ENCODE measurements at places on chromosomes 6 and 20.

DNA sequence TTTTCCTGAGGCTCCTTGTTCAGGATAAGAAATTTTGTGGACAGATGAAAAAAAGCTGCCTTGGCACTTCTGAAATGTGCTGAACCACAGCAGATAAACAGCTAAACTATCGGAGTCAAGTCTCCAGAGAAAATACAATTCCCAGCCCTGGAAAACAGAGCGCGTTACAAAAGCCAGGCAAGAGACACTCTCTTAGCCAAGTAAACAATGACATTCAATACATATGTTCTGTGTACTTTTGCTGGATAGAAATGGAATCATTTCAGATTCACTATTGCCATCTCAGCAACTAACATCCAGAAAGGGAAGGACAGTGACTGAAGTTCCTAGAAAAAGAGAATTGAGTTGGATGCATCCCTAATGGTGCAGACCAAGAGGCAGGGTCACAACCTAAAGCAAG lies 196.8 kb upstream of the NRSN1 start:
- DNase-seq = no peak

- DNase-seq = no peak
These were observed 183.3 kb upstream of the BTBD3 start for GRCh38 chr20:11734431-11734830.

- DNase-seq = no peak
These were observed 100.3 kb downstream of the REV3L start for GRCh38 chr6:111382476-111383294.

DNA sequence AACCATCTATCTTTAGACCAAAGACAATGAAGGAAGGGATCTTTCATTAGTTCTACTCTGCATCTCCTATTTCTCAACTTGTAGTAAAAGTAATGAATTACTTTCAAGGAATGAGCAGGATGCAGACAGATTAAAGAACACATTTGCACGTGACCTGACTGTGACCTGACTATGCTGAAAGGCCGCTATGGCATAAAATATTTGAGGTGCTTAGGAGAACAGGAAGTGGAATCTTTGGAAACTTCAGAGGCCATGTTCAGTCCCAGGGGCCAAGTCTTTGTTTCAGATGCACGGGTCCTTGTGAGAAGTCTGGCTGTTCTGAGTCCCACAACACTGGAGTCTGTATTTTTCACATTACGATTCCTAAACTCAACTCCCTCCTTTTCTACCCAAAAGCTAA lies 41.0 kb downstream of the NINL start:
- DNase-seq = no peak

DNA sequence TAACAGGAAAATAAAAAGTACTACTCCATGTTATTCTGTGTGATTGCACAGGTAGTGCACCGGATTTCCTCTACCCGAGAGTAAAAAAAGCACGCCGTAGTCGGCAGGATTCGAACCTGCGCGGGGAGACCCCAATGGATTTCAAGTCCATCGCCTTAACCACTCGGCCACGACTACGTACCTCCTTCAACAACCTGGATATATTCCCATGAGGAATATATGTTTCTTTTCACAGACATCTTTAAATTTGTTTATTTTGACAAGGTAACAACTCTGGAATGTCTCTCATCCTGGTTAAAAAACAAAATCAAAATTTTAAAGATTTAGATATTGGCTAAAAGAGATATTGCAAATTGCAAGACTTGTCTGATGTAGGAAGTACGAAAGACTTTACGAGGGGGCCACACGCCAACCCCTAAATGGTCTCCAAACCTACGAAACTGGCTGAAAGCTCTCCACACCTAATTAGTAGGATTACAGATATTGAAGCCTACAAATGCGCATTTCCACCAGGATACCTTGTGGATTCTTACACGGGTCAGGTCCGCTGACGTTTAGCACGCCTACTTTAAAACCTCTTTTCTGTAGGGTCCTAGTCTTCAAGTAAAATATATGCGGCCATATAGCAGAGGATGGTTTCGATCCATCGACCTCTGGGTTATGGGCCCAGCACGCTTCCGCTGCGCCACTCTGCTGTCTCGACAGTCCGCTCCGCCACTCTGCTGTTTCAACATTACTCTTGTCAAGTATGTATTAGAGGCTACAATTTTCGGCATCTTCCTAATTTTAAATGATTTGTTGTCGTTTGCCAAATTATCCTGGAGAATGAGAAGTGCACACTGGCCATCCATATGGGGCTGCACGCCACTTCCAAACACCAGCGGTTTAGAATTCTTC lies 52.2 kb upstream of the BTN3A2 start:
- DNase-seq = peak; percentile 83

DNA sequence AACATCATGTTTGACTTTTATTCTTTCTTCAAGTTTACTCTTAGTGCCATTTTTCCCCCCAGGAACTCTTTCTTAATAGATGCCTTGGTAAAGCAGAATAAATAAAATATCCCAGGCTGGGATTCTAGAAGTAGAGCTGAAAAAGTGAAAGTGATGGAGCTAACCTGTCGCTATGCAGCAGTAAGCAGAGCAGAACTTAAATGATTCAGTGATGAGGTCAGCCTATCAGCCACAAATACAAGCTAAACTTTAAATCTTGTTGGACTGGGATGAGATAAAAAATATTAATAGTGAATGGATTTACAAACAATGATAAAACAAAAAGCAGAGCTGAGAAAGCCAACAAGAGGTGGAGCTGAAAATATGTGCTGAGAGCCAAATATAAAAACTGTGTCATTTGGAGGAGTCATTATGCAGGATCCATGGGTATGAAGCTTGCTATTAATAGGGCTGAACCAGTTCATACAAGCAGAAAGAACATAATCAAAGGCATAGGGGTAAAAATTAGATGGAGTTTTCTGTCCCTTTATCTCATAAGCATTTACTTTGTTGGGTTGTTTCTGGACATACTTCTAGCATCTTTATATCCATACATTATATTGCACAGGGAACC lies 877.8 kb downstream of the EPHA7 start:
- no peak for DNase-seq

GRCh38 chr20:58012731-58013510 lies 215.5 kb downstream of the ANKRD60 start:
- no peak for DNase-seq

DNA sequence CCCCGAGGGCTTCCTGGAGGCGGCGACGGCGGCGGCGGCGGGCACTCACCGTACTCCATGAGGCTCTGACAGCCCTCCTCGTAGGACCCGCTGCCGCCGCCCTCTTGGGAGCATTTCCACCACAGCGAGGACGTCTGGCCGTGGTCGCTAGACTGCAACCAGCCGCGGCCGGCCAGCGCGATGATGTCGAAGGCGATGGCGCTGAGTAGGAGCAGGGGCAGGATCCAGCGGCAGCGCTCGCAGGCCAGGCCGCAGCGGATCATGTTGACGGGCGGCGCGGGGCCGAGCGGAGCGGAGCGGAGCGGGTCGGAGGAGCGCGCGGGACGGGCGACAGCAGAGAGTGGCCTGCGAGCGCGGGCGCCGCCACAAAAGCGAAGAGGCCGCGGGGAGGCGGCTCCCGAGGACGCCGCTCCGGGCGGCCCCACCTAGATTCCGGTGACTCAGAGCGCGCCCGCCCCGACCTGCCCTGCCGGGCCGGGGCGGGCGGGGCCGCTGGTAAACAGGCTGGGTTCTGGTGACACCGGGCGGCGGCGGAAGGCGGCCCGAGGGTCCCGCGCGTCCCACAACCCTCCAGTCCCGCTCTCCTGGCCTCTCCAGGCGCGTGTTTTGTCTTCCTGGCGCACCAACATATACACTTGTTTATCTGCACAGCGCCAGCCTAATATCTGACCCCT lies at the start of gene PERP:
PERP (minus strand) TSS at position 342 of the 674 bp plus-strand sequence; CDS start at position 263, 79 bp downstream.
- peak; percentile 79 for DNase-seq

- DNase-seq = no peak
These were observed 6.0 kb upstream of the ZDHHC14 start for GRCh38 chr6:157374889-157375443.

- no peak for DNase-seq
These were observed 37.1 kb downstream of the HLA-F start for GRCh38 chr6:29760328-29760727.

- DNase-seq = no peak
These were observed 4.7 kb upstream of the MCM9 start for GRCh38 chr6:118939683-118940082.

Data from activated T-cell treated with anti-CD3 and anti-CD28 coated beads, Interleukin-2, amount 50 U/mL, for 1 hour (primary cell).